ENCODE measurements at places on chromosomes 16 and 17.

- no peak overlapping the region for H3K27ac ChIP-seq
- peaks cover 21% of the 10 kb centered on the region for H3K4me1 ChIP-seq
- H3K4me3 ChIP-seq, result no peak overlapping the region
- peaks cover 7% of the 10 kb centered on the region for H3K36me3 ChIP-seq
- DNase-seq, result peak; percentile 37
Observed at GRCh38 chr16:10981697-10982216, 37.4 kb downstream of the CLEC16A start.

DNA sequence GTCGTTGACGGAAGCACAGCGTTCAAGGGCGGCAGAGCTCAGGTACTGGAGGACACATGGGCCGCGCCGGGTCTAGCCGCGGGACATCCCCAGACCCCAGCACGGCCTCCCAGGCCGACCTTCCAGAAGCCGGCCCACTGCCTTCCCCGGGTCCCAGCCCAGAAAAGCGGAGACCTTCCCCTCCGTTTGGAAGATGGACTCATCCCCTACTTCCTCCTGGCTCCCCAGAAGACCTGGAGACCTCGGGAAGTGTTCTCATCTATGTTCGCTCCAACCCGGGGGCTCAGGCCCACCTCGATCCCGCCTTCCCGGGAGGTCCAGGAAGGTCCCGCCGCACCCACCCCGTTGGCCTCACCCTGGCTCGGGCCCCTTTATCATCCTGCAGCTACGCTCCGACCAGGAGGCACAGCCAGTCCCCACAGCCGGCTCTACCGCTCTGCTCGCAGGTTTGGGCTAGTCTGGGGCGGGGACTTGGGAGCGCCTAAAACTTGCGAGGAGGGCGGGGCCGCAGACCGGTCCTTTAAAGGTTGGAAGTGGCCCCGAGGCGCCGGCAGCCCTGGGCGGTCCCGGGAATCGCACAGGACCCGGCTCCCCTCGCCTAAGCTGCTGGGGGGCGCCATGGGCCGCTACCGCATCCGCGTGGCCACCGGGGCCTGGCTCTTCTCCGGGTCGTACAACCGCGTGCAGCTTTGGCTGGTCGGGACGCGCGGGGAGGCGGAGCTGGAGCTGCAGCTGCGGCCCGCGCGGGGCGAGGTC lies at the start of gene ALOX12:
ALOX12 (plus strand) TSS at position 550 of the 756 bp plus-strand sequence; CDS start at position 619, 69 bp downstream.
- no peaks in the 10 kb centered on the region for H3K27me3 ChIP-seq
- no peak within 1 kb of the TSS for H3K27ac ChIP-seq
- H3K4me1 ChIP-seq, result peaks cover 7% of the 10 kb centered on the region
- H3K36me3 ChIP-seq, result peaks cover 14% of the 10 kb centered on the region

- H3K4me1 ChIP-seq, result no peaks in the 10 kb centered on the region
- H3K36me3 ChIP-seq, result no peaks in the 10 kb centered on the region
- no peak for DNase-seq
- no peaks in the 10 kb centered on the region for H3K27me3 ChIP-seq
- H3K4me3 ChIP-seq, result no peak overlapping the region
Observed at GRCh38 chr16:6828690-6829089, 504.0 kb upstream of the RBFOX1 start.

DNA sequence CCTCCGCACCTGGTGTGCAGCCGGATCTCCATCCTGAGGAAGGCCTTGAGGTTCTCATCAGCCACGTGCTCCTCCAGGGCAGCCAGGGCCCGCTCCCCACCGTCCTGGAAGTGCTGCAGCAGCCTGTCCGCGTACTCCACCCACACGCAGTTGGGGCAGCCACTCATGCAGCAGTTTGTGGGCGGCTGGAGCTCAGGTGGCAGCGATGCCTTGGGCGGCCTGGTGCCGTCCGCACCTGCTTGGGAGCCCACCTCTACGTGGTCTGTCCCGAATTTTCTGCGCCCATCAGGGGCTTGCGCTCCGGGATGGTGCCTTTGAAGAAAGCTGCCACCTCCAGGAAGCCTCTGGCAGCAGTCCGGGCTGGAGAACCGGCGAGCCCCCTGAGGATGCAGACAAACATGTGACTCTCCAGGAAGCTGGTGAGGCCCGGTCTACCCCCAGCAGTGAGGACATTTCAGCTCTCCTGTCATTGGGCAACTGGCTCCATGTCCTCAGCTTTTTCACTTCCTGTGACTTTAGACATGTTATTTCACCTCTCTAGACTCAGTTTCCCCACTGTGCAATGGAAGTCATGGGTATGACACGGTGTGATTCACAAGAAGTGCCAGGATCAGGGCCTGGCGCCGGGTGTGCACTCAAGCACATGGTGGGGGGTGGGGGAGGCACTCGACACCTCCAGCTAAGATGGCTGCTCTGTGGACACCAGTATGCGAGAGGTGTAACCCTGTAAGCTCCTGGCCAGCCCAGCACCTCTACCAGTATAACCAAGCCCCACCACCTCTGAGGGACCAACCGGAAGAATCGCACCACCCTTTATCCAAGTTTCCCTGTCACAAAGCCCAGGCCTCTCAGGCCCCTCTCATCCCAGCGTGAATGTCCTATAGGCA lies 957 bp downstream of the OXLD1 start:
- H3K36me3 ChIP-seq, result peaks cover 58% of the 10 kb centered on the region
- peak overlapping the region; percentile 82 for H3K4me3 ChIP-seq
- H3K4me1 ChIP-seq, result peaks cover 23% of the 10 kb centered on the region

DNA sequence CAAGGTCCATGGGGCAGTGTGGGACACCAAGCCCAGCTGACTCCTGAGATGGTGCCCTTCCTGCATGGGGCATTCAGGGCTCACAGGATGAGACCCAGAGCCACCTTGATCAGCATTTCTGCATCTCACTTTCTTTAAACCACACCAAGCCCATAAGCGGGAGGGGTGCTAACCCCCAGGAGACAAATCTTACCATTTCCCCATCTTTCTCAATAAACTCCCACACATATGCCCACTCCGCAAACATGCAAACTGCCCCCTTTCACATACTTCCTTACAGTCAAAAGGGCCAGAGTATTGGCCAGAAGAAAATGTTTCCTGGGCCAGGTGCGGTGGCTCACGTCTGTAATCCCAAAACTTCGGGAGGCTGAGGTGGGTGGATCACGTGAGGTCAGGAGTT lies 3.7 kb upstream of the SLC39A11 start:
- H3K36me3 ChIP-seq, result peaks cover 13% of the 10 kb centered on the region
- DNase-seq, result no peak
- no peak overlapping the region for H3K4me3 ChIP-seq
- H3K4me1 ChIP-seq, result no peaks in the 10 kb centered on the region
- no peak overlapping the region for H3K27ac ChIP-seq

GRCh38 chr17:79201119-79201518 lies 126.5 kb downstream of the ENGASE start:
- H3K27ac ChIP-seq, result no peak overlapping the region
- no peak overlapping the region for H3K4me3 ChIP-seq
- H3K27me3 ChIP-seq, result peaks cover 100% of the 10 kb centered on the region
- no peaks in the 10 kb centered on the region for H3K36me3 ChIP-seq
- H3K4me1 ChIP-seq, result no peaks in the 10 kb centered on the region

- H3K27ac ChIP-seq, result no peak overlapping the region
- peaks cover 17% of the 10 kb centered on the region for H3K27me3 ChIP-seq
- H3K4me3 ChIP-seq, result no peak overlapping the region
- no peaks in the 10 kb centered on the region for H3K4me1 ChIP-seq
- peak; percentile 90 for DNase-seq
Observed at GRCh38 chr16:84672276-84673202, 24.2 kb downstream of the KLHL36 start.

- H3K36me3 ChIP-seq, result peaks cover 4% of the 10 kb centered on the region
- no peak overlapping the region for H3K4me3 ChIP-seq
- H3K27ac ChIP-seq, result no peak overlapping the region
- no peaks in the 10 kb centered on the region for H3K4me1 ChIP-seq
Observed at GRCh38 chr17:4049546-4049945, 85.3 kb upstream of the ATP2A3 start.

DNA sequence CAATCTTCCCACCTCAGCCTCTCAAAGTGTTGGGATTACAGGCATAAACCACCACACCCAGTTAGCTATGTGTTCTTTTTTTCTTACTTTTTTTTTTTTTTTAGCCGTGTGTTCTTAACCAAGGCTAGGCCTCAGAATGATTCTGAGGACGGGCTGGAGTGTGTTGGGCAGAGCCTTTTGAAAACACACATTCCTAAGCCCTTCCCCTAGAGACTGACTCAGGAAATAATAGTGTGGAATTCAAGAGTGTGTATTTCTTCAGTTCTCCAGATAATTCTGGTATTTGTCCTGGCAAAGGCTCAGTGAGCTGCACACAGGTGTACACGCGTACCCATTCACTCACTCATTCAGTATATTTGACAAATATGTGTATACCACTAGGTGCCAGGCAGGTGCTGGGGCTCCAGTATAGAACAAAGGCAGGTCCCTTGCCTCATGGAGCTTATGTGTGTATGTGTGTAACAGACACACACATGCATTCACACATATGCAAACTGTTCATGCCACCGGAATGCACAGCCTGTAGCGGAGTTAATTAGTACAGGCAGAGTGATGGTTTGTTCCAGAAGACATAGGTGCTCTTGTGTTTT lies 19.4 kb upstream of the NFATC3 start:
- no peaks in the 10 kb centered on the region for H3K27me3 ChIP-seq
- no peak overlapping the region for H3K27ac ChIP-seq
- peaks cover 9% of the 10 kb centered on the region for H3K4me1 ChIP-seq
- no peak for DNase-seq
- H3K36me3 ChIP-seq, result peaks cover 10% of the 10 kb centered on the region

DNA sequence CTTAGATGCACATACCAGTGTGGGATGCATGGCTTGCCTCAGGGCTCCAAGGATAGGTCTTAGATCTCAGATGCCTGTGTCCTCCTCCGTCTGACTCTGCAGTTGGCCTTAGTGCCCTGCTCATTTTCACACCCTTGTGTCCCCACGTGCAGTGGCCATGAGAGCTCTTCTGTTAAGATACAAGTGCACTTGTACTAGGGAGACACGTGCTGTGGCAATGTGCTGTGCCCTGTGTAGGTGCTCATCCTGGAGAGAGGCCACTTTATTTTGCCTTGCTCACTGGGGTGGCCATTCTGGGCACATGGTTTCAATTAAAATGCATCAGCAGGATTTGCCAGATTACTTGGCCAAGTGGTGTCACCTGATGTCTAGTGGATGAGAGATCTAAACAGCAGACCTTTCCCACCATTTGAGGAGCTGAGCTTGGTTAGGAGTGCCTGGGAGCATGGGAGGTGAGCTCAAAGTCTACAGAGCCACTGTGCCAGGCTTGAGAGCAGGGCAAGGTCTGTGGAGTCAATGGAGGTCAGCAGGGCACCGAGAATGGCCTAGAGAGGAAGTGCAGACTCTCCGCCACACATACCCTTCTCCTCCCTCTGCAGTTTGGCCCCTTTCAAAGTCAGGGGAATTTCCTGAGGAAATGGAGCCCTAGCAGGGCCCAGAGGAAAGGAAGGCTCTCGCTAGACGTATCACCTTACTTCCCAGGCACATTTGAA lies 25.2 kb upstream of the SMPD3 start:
- no peak for DNase-seq
- H3K4me1 ChIP-seq, result peaks cover 26% of the 10 kb centered on the region
- no peak overlapping the region for H3K4me3 ChIP-seq

GRCh38 chr17:50764734-50765149 lies 2.6 kb downstream of the ANKRD40CL start:
- H3K27me3 ChIP-seq, result no peaks in the 10 kb centered on the region
- no peak overlapping the region for H3K27ac ChIP-seq
- DNase-seq, result no peak
- no peak overlapping the region for H3K4me3 ChIP-seq
- H3K36me3 ChIP-seq, result no peaks in the 10 kb centered on the region

Measured in Calu3 (cell line).